ENCODE measurements at places on chromosomes 4 and X. TPM values are rescaled to one million over a fixed set of nuclear protein-coding genes. Genes with fewer than 3 reads are reported as not detected.

Gene TLR1
- 0.25 TPM for total RNA-seq

Gene GPC4
- 0.16 TPM for total RNA-seq

DNA sequence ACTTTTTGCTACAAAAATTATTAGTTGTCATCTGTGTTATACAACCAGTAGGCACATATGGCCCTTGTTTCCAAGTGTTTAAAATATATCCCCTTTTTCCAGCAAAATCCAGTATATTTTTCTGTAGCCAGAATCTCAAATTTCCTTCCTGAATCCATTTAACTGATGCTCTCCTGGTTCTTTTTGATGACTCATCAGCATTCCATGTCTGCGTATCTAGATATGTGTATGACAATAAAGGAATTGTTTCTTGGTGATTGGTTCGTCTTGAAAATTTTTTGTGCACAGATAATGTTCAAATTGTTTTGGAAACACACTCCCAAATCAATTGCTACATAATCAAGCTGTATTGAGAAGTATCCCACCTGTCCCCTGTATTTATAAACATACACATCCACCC is 98.3 kb downstream of the ITM2A start:
- H3K36me3 ChIP-seq: no peaks in the 10 kb centered on the region
- no peaks in the 10 kb centered on the region for H3K27me3 ChIP-seq
- no peak overlapping the region for H3K27ac ChIP-seq

DNA sequence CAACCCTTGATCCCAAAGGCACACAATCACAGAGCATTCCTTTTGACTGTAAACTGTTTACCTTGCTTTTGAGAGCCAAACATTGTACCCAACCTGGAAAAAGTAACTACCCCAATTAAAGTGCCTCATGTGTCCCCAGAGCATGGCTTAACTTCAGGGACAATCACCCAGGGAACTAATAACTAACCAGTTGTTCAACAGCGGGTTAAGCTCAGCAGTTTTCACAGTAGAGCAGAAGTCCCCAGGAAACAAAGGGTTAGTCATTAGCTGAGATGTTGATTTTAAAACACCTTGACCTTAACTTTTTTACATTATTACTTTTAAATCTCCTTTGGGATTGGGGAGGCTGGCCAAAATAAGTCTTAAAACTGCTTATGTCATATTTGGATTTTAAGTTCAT is 94.8 kb downstream of the RELL1 start:
- H3K36me3 ChIP-seq: no peaks in the 10 kb centered on the region
- no peak overlapping the region for H3K4me3 ChIP-seq

DNA sequence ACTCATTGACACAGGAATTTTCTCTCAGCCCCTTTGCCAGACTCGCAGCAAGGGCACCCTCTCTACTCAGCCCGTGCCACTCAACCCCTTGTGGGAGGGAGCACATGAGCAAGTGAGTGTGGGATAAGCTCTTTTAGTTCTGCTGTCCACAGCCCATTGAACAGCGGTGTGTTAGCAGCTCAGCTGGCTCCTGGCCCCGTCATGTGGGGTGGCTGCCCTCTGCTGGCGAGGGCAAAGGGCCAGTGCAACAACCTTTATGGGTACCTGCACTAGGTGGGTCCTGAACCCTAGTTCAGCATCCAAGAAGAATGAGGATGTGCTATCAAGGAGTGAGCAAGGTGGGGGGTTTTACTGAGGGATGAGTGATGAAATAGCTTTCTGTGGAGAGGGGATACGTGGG is 85.0 kb upstream of the ZNF81 start:
- no peaks in the 10 kb centered on the region for H3K4me1 ChIP-seq
- H3K36me3 ChIP-seq: no peaks in the 10 kb centered on the region
- DNase-seq: peak; percentile 34
- no peaks in the 10 kb centered on the region for H3K27me3 ChIP-seq

DNA sequence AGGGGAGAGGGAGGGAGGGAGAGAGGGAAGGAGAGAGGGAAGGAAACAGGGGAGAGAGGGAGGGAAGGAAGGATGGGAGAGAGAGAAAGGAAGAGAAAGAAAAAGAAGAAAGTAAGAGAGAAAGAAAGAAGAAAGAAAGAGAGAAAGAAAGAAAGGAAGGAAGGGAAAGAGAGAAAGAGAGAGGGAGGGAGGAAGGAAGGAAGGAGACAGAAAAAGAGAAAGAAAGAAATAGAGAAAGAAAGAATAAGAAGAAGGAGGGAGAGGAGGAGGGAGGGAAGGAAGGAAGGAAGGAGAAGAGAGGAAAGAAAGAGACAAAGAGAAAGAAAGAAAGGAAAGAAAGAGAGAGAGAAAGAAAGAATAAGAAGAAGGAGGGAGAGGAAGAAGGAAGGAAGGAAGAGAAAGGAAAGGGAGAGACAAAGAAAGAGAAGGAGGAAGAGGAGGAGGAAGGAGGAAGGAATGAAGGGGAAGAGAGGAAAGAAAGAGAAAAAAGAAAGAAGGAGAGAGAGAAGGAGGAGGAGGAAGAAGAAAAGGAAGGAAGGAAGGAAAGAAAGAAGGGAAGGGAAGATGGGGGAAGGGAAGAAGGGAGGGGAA is 189.6 kb downstream of the PARM1 start:
- no peaks in the 10 kb centered on the region for H3K4me1 ChIP-seq
- H3K27me3 ChIP-seq: no peaks in the 10 kb centered on the region
- no peak overlapping the region for H3K4me3 ChIP-seq
- DNase-seq: no peak

Measured in K562 (cell line).